Fibroblast of lung (primary cell): ENCODE measurements at places on chromosomes 16 and 17. TPM values are rescaled to one million over a fixed set of nuclear protein-coding genes. Genes with fewer than 3 reads are reported as not detected.

Gene LHX1
- total RNA-seq, result not detected in 2 replicates

Gene SHMT1
- 9.2 and 11.9 TPM in 2 replicates for total RNA-seq

Gene ELMO3
- total RNA-seq, result 0.26 and 0.33 TPM in 2 replicates

Gene ACSM3
- total RNA-seq, result 1.3 and 2.3 TPM in 2 replicates

Gene SLC16A5
- total RNA-seq, result 3.6 and 8.4 TPM in 2 replicates

Gene PSKH1
- total RNA-seq, result 11.8 and 13.4 TPM in 2 replicates

Gene VAT1L
- 15.7 and 86.9 TPM in 2 replicates for total RNA-seq

Gene CLEC3A
- not detected in 2 replicates for total RNA-seq

Gene SDR42E2
- total RNA-seq, result under 0.01 TPM in 1 of 2 replicates, not detected in the other

Gene KRTAP4-12
- total RNA-seq, result not detected in 2 replicates

Gene CPHXL2
- total RNA-seq, result not detected in 2 replicates

Gene LYRM9
- total RNA-seq, result 4.4 and 9.7 TPM in 2 replicates

Gene ADGRG1
- total RNA-seq, result 0.51 and 1.8 TPM in 2 replicates

Gene ACAP1
- 2.1 and 3.9 TPM in 2 replicates for total RNA-seq

Gene RHBDL3
- total RNA-seq, result 0.17 and 0.26 TPM in 2 replicates

Gene JPH3
- not detected in 2 replicates for total RNA-seq

Gene ARHGAP23
- 18.2 and 41.1 TPM in 2 replicates for total RNA-seq

Gene GFAP
- 0.26 and 1.3 TPM in 2 replicates for total RNA-seq

Gene SEPTIN1
- total RNA-seq, result 0.17 and 0.26 TPM in 2 replicates

Gene PITPNM3
- total RNA-seq, result 0.77 and 0.99 TPM in 2 replicates

Gene C17orf113
- total RNA-seq, result 0.26 and 0.66 TPM in 2 replicates

Gene MAP3K3
- total RNA-seq, result 21.6 and 32.0 TPM in 2 replicates

Gene SLFN11
- total RNA-seq, result 74.1 and 102 TPM in 2 replicates

Gene ABCA8
- total RNA-seq, result 42.6 and 47.2 TPM in 2 replicates

Gene SEC14L5
- 0.77 and 0.99 TPM in 2 replicates for total RNA-seq

Gene GJC1
- 19.3 and 33.9 TPM in 2 replicates for total RNA-seq

Gene TVP23A
- under 0.01 and 0.26 TPM in 2 replicates for total RNA-seq

Gene DNAI2
- not detected in 2 replicates for total RNA-seq

Gene KCNJ18
- not detected in 2 replicates for total RNA-seq

Gene SEPTIN12
- total RNA-seq, result not detected in 2 replicates

Gene ATP1B2
- 0.33 TPM in 1 of 2 replicates, not detected in the other for total RNA-seq

Gene OMG
- 26.8 and 57.0 TPM in 2 replicates for total RNA-seq

Gene KRTAP4-1
- not detected in 2 replicates for total RNA-seq

Gene MYH1
- total RNA-seq, result not detected in 2 replicates

Gene ZP2
- not detected in 2 replicates for total RNA-seq

Gene PIK3R6
- not detected in 2 replicates for total RNA-seq

Gene GPR142
- not detected in 2 replicates for total RNA-seq

Gene SPN
- total RNA-seq, result not detected in 2 replicates

Gene CNGB1
- total RNA-seq, result not detected in 2 replicates

Gene CD300LG
- not detected in 2 replicates for total RNA-seq

Gene ASGR1
- 0.66 and 0.77 TPM in 2 replicates for total RNA-seq

Gene ZCCHC14
- total RNA-seq, result 15.4 and 16.3 TPM in 2 replicates

Gene MYO15B
- total RNA-seq, result 4.6 and 14.4 TPM in 2 replicates

Gene TEX19
- 0.17 TPM in 1 of 2 replicates, not detected in the other for total RNA-seq

Gene CCL3
- not detected in 2 replicates for total RNA-seq

Gene PYDC1
- not detected in 2 replicates for total RNA-seq

Gene GLG1
- 97.6 and 138 TPM in 2 replicates for total RNA-seq

Gene ABAT
- 1.3 and 1.8 TPM in 2 replicates for total RNA-seq

Gene BICDL2
- total RNA-seq, result not detected in 2 replicates

Gene AXIN2
- 1.8 and 2.1 TPM in 2 replicates for total RNA-seq

Gene CCL5
- total RNA-seq, result not detected in 2 replicates
